ENCODE measurements at places on chromosomes 5 and 9. TPM values are rescaled to one million over a fixed set of nuclear protein-coding genes. Genes with fewer than 3 reads are reported as not detected.

MSX2 gene
- 0.50 TPM for total RNA-seq

WNT8A gene
- total RNA-seq: not detected

PTPN3 gene
- total RNA-seq: 12.7 TPM

PRDM9 gene
- total RNA-seq: not detected

TAF1L gene
- total RNA-seq: under 0.01 TPM

FREM1 gene
- total RNA-seq: 0.56 TPM

ZDHHC11B gene
- 0.26 TPM for total RNA-seq

SKIC3 gene
- total RNA-seq: 158 TPM
